Gastrocnemius medialis (tissue), 4 donors: ENCODE measurements at places on chromosomes 11 and 22.

DNA sequence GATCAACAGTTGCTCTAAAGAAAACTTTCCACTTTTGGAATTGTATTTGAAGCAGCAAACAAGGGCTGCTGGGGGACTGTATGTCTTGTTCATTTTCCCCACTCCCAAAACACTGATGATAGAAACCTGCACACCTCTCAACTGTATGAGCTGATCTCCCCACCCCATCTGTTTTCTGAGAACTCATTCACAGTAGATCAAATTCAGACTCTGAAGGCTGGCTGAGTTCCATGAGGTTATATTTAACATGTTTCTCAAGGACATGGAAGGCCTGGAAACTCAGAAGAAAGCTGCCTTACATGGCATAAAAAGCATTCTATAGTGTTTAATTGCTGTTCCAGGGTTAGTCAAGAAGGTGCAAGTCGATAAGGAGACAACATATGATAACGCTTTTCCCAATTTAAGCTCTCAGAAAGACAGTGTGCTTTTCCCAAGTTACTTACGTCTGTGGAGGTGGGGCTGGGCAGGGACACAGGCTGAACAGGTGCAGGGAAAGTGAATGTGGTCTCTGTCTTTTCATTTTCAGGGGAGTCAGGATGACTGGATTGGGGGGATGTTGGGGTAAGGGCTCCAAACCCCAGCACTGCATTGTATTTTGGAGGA, 23.0 kb downstream of the LARGE2 start:
- no peak for DNase-seq

GRCh38 chr11:26578998-26579661, 7.1 kb upstream of the MUC15 start:
- no peak for DNase-seq

- no peak for DNase-seq
Observed at GRCh38 chr11:76253416-76253815, 47.1 kb upstream of the WNT11 start.

DNA sequence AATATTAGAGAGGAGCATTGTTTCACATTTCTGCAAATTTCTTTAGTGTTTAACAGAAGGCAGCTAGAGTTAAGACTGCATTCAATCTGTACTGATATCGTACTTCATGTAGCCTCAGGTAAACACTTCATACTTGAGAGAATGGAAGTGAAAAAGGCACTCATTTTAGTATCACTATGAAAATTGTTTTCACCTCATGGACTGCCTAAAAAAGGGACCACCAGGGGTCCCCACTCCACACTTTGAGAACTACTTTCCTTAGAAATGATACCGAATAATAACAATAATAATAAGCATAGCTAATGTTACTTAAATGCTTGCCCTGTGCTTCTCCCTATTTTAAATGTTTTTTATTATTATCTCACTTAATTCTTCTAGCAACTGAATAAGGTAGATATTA, 95.1 kb downstream of the BLID start:
- DNase-seq, result no peak

- peak; percentile 23 for DNase-seq
Observed at GRCh38 chr11:88414385-88414861, 76.9 kb upstream of the CTSC start.

DNA sequence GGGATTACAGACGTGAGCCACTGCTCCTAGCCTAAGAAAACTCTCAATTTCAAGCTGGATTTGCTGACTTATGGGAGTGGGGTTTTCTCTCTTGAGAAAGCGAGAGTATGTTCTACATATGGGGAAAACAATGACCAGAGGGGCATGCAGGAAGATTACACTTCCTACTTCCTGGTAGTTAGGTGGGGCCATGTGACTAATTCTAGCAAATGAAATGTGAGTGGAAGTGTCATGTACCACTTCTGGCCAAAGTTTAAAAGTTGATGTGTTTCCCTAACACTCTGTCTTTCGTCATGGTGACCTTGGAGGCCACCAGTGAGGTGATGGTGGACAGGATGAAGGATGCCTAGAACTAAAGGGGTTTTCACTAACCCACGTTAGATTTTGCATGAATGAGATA, 50.5 kb downstream of the PARVG start:
- DNase-seq, result no peak

DNA sequence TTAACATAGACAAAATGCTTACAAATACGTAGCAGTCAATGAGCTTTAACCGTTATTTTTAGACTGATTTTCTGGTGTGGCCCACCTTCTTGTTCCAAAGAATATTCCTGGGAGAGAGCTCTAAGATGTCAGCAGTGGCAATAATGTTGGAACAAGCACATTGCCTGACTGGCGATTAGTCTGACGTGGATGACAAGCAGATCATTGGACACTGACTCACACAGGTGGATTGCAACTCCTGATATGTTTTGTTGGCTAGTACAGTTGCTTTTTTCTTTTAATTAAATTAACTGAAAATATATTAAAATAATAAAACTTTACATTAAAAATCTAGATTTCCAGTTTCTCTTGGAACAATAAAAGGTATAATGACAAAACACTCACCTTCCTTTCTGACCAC, 78.0 kb downstream of the TENM4 start:
- no peak for DNase-seq

GRCh38 chr11:93034031-93034722, 64.7 kb downstream of the MTNR1B start:
- DNase-seq, result no peak

- no peak for DNase-seq
Observed at GRCh38 chr11:70405679-70406395, 7.5 kb downstream of the CTTN start.

DNA sequence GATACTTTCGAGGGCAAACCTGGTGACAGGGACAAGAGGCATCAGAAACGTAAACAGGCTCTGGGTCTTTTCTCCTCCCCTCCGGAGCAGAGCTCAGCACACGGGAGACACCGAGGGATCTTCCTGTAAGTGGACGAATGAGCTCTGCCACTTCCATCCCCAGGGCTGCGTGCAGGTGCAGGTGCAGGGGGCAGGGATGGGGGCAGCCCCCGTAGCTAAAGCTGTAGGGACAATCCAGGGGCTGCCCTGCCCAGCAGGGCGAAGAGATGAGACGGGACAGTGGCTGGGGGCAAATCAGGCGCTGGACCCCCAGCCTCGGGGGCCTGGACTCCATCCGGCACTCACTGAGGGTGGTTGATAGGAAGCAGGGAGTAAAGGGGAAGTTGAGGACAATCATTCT, 505.4 kb downstream of the BRD1 start:
- DNase-seq, result no peak

DNA sequence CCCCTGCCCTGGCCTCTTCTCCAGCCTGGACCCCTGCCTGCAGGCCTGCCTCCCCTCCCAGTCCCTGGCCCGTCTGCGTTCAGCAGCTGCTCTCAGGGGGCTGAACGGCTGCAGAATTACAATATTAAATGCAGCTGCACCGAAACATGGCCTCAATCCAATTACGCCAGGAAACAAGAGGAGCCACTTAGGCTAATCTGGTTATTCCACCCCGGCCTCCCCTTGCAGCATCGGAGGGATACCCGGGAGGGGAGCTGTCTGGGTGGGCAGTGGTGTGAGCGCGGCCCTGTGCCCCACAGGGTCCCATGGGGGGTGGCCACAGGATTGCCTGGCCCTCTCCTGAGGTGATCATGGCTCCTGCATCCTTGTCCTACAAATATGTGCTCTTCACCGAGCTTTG, 42.6 kb downstream of the FLRT1 start:
- DNase-seq, result no peak

DNA sequence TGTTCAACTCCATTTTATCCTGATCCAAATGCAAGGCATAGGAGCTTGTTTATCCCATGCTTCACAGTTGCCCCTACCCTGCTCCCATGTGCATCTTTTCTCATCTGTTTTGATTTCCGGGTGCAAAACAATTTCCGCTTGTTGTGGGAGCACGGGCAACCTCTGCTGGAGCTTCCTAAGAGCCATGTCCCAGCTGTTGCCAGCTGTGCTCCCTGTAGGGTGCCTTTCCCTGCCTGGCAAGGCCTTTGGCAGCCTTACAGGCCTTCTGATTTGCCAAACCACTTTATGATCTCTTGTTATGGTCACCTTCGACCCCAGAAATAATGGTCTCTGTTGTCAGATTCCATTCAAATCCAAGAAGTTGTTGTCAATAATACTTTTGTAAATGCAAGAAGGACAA, 1038.5 kb downstream of the OPCML start:
- no peak for DNase-seq

- no peak for DNase-seq
Observed at GRCh38 chr11:126281245-126281644, 1.6 kb upstream of the TIRAP start.

DNA sequence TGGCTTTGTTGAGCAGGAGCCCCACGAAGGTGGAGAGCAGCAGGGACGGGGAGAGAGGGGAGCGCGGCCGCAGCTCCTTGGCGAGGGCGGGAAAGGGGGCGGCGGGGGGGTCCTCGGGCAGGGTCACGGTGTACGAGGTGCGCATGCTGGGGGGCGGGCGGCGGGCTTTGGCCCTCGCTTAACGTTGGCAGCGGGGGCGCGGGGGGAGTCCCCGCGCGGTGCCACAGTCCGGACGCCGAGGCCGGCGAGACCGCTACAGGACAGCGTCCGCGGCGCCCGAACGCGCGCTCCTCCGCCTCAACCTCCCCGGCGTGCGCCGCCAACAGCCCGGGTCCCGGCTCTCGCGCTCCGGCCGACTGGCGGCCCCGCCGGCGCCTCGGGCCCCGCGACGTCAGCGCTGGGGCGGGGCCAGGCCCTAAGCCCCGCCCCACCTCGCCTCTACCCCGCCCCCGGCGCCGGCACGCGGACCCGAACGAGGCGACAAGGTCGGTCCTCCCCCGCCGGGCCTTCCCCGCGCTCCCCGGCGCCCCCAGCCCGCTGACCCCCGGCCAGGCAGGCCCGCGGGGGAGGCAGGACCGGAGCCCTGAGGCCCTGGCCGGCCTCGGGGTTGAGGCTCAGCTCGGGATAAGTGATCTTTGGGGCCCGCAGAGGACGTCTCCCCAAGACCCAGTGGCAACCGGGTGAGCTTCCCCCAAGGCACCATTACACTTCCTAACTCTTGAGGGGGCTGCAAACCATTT, 17.5 kb downstream of the USP2 start:
- DNase-seq, result no peak

DNA sequence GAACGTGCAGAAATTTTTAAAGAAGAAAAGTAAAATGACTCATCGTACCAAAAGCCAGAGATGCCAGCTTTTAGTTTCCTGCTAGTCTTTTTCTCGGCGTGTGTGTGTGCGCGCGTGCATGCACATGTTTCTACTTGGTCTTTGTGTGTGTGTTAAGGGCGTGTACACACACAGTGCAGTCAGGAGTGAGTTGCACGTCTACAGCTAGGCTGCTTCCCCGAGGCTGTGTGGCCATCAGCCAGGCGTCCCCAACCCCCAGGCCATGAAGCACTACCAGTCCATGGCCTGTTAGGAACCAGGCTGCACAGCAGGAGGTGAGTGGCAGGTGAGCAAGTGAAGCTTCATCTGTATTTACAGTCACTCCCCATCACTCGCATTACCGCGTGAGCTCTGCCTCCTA, 36.4 kb downstream of the KCNQ1 start:
- no peak for DNase-seq

DNA sequence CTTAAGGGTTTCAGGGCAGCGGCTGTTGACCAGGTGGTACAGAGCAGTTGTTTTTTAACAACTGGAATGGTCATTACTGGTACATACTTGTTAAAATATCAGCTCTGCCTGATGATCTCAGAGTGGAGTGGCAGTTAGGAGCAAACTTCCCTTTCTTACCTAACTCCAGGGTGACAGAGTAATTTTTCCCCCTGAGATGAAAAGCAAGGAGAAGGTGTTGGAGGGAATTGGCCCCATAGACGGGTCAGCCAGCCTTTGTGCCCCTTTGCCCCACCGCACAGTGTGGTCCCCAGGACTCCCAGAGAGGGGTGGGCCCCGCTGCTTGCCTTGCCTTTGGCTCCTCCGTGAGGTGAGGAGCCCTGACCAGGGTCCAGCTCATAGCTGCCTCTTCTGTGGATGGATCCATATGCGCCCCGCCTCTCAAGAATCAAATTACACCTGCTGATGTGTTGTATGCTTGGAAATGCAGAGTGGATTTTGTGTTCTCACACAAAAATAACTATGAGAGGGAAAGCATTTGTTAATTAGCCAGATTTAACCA, 27.0 kb upstream of the SORL1-AS1 start:
- DNase-seq, result no peak

- DNase-seq, result no peak
Observed at GRCh38 chr11:9840460-9841004, 176.7 kb downstream of the SWAP70 start.

DNA sequence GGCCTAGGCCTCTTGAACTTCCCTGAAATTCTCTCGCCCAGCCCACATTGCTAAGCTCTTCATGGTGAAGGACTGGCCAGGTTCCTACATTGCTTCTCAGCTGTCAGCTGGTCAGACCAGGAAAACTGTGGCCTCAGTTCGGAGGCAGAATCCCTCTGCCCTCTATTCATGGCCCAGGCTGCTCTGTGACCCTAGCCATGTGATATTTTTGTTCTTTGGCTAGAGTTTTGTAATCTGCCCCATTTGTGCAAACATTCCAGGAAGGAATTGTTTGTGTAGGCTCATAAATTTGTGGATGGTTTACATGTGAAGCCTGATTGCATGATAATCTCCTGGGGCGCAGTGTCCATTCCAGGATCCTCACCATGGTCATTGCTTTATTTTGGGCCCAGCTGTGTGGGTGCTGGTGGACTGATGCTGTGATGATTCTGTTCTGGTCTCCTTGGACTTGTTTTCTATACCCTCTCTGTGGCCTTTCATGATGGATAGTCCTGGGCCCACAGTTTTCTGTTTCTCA, 149.1 kb upstream of the E2F8 start:
- peak; percentile 65 for DNase-seq

DNA sequence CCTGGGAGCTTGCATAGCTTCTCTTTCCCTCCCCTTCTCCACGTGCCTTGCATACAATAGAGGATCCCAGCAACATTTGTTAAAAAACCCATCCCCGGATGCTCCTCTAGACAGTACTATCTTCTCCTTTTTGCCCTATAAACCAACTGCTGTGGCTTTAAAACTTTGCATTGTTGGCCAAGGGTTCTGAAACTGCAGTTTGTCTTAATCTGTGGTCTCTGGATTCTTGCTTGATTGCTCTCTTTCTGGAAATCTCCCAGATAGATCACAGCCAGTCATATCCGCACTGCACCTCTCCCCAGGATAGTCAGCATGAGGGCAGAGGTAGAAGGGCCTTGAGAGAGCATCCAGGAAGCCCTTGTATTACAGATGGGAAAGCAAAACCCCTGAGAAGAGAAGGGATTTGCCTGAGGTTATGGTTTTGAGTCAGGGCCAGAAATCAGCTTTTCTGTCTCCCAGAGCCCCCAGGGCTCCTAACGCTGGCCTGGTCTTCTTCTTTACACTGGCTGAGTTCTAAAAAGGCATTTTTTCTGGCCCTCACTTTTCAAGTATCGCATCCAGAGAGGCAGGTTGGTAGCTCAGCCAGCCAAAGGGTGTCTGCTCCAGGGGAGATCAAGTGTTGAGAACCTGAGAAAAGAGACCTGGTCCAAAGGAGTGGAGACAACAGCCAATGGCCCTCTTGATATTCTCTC, 70.6 kb downstream of the ADM start:
- no peak for DNase-seq

- DNase-seq, result no peak
Observed at GRCh38 chr11:126628790-126629621, 273.5 kb downstream of the ST3GAL4 start.

GRCh38 chr11:103202048-103202651, 92.9 kb downstream of the DYNC2H1 start:
- DNase-seq, result no peak
